Suppressor macrophage (primary cell): ENCODE measurements at places on chromosomes 12 and 14.

- DNase-seq, result no peak
These were observed 133.1 kb downstream of the SLC5A8 start for GRCh38 chr12:101076921-101077320.

GRCh38 chr14:69615121-69615495, 3.7 kb downstream of the SUSD6 start:
- no peak for DNase-seq

DNA sequence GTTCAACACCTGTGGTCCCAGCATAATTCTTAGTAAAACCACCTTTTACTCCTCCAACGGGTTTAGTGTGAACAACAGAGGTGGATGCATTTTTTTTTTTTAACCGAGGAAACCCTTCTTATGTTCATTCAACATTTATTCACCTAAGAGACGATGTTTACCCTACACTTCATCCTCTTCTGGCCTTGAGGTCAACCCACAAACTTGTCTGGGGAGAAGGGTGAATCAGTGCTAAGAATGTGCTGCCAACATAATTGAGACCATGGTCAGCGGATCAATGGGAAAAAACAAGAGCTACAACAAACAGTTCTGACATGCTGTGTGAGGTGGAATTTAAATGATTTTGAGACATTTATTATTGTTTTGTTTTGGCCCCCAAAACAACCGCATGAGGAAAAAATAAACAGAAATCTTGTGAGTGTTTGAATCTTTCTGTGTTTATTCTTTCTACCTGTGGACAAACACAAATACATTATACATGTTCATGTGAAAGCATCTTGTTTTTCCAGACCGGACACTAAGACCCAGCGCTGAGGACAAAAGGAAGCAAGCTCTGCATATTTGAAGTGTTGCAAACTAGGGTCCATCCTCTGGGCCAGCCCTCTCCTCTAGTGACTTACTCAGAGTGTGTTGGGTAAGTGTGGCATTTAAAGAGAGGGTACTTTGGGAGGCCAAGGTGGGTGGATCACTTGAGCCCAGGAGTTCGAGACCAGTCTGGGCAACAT, 5.1 kb upstream of the USP30 start:
- no peak for DNase-seq

DNA sequence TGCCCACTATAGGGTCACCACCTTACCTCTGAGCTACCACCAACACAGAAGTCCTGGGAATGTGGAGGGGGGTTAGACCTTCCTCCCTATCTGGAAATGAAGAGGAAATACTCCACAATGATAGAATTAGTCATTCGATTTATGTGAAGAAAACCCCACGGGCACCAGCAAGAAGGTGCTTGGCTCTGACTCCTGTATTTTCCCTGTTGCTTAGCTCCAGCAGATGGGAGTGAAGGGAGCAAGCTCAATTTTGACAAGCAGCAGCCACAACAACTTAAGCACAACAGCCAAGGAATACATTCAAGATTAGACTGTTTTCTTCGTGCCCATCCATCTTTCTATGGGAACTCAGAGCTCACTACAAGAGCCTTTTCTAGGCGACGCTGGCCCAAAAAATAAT, 191.7 kb downstream of the SPTSSA start:
- no peak for DNase-seq

DNA sequence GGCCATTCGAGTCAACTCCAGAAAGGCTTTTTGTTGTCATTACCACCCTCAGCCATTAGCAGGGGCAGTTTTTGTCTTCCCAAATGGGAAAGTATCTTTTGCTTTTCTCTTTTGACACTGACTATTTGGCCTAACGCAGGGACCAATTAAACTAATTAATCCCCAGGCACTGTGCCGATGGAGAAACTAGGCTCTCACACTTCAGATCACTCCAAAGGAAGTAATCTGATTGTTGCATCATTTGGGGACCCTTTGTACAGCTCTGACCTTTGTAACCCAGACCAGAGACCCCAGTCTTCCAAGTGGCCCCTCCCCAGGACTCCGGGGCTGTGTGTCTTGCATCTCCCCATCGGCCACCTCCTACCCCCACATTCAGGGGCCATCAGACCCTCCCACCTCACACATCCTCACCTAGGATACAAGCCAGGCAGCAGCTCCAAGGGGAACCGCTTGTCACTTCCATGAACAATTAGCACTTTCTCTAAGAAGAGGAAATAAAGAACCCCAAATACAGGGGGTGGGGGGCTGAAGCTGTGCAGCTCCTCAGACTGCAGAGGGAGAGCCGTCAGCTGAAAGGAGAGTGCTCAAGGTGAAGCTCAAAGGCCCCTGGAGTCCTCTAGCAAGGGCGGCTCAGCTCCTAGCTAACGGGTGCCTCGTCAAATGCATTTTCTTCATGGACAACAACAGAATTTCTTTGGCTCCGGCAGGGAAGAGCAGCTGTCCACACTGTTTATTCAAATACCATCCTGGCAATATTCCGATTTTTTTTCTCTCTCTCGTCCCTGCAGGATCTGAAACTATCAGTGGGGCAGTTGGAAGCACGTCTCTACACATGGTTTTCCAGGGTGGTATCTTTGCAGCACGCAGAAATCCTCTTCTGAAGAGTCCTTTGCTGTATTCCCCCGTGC, 64.3 kb upstream of the DIO3 start:
- no peak for DNase-seq

- DNase-seq, result no peak
These were observed 44.8 kb downstream of the EP400 start for GRCh38 chr12:131994589-131994988.

DNA sequence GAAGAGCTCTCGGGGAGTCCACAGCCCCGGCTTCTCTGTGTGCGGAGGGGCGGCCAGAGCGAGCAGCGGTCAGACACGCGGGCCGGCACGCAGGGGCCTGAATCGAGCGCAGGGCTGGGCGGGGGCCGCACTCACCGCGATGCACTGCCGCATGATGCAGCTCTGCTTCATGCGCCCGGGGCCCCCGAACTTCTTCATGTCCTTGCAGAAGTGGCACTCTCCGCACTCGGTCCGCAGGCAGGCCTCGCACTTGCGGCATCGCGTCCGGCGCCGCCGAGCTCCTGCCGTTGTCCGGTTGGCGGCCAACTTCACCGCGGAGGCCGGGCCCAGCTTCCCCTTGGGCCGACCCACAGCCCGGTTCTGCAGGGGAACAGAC, 53.1 kb downstream of the RNF34 start:
- no peak for DNase-seq

DNA sequence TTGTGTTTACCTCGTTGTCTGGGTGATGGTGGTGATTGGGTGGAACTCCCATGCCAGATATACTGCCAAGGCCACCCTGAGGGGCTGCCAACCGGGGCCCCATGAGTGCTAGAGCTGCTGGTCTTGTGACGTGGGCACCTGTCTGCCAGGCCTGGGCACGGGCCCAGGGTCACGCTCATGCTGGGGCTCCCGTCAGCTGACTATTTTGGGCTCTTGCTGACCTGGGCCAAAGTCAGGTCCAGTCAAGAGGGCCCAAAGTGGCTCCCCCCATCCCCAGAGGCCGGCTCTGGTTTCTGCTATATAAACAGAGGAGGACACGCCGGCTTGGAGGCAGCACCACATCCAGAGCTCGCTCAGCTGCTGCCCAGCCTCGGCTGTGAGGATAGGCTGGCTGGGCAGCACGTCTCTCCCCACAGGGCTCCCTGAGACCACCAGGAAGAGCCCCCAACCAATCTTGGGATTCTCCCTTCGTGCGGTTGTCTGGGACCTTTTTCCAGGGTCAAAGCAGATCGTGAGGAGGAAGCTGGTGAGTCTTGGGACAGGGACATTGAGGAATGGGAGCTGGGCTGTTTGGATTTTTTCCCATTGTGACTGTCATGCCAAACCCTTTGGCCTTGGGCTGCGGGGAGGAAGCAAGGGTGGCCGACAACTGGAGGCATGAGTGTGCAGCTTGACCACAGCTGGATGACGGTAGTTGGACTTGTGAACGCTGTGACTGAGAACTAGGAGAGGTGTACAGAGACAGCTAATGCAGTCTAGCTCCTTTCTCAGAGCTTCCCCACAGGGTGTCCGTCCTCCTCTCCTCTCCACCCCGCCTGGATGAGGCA, 7.6 kb upstream of the NR4A1 start:
- DNase-seq, result no peak

GRCh38 chr12:94167756-94168416, 19.5 kb downstream of the PLXNC1 start:
- DNase-seq, result no peak

DNA sequence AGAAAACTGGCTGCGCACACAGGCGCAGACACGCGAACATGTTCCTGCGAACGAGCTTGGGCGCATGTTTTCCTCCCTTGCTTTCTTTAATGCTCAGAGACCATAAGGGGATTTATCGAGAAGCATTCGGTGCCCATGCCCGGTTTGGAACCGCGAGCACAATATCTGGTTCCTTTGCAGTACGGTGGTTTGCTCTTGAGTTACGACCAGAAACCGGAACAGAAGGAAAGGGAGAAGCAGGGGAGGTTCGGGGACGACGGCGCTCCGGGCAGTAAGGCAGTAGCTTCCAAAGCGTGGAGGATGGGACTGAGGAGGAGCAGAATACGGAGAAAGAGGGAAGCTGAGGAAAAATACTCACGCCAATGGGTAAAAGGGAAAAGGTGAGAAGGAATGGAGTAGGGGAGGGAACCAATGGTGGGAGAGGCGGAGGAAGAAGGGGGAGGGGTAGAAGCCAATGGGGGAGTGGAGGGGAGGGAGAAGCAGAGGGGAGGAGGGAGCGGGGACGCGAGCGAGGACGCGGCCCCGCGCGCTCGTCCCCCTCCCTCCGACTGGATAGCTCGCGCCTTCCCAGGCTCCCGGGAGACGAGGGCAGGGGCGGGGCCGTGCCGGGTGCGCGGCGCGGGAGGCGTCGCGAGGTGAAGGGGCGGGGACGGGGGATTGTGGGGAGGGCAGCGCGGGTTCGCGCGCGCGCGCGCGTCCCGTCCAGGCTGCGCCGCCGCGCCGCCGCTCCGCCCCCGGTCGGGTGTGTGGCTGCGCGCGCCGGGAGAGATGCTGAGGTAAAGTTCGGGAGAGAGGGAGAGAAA, 625 bp upstream of the ARHGAP5 start:
- DNase-seq, result peak; percentile 98

DNA sequence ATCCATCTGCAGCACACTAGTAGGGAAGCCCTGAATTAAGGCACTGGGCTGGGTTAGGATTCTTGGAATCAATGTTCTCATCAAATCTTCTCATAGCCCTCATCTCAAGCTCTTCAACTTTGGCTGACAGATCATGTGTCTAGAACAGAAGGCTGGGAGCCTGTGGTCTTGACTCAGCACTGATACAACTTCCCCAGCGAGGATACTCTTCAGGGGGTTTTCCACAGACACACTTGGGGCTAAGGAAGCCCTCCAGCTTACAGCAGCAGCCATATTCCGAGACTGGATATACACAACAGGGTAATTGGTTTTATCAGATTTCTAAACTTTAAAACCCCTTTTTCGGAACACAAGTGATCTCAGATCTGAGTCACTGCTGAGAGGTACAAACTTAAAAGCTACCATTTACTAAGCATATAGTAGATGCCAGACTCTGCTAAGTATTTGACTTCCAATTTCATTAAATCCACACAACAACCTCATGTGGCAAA, 3.5 kb downstream of the FMNL3 start:
- DNase-seq, result peak; percentile 85

DNA sequence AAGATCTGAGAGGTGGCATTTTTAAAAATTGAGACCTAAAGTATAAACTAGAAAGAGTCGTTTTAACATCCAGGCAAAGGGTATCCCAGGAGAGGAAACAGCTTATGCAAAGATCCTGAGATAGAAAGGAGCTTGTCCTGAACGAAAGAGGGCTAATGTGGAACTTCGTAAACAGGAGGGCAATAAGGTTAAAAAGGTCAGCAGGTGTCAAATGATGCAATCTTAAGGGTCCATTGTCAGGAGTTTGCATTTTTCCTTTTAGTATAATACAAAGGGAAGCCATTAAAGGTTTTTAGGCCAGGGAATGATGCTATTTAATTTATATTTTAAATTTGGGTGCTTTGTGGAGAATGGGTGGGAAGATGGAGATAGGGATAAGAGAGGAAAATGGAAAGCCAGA, 14.4 kb downstream of the FMNL3 start:
- DNase-seq, result no peak

DNA sequence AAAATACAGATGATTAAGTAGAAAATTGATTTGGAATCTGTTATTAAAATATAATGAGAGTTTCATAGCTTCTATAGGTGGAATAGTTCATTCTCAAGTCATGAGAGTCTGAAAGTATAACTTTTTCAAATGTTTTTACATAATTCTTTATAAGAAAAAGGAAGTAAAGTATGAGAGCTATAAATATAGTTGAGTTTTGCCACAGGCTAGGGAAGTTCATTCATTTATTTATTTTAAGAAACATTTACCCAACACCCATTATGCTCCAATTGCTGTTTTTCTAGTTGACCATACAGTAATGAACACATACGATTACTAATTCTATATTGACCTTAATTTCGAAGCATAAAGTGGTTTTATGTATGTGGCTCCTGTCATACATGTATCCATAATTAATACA, 24.8 kb downstream of the LRRIQ1 start:
- peak; percentile 54 for DNase-seq

GRCh38 chr12:28550757-28551704, 360.8 kb downstream of the CCDC91 start:
- DNase-seq, result no peak

- DNase-seq, result no peak
These were observed 205.0 kb downstream of the ADAMTS20 start for GRCh38 chr12:43347026-43347425.

DNA sequence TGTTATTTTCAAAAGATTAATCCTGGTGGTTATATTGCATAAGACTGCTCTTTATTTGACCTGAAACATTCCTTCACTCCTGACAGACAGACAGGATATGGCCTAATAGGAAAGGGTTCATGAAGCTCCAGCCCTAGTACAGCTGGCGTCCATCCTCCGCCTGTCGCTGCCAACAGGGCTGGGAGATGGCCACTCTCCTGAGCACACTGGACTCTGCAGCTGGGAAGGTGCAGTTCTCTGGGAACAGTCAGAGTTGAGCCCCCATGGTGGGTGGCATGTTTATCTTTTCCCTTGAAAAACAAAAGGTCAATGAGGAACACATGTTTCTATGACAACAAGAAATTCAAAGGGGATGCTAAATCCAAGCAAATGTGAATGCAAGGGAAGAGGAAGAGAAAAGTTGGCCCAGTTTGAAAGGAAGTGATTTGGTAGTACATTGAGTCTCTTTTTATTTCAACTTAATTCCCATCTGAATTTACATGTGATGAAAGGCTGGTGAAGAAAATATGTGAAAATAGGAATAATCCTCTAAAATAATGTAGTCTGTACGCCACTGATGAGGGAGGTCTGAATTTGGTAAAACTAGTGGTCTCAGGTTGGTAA, 89.9 kb upstream of the DCN start:
- no peak for DNase-seq

- DNase-seq, result peak; percentile 44
These were observed 2.9 kb upstream of the TDRD9 start for GRCh38 chr14:103925316-103925715.

GRCh38 chr12:98893675-98894411, 248.8 kb downstream of the APAF1 start:
- no peak for DNase-seq
